ENCODE measurements at places on chromosomes 3 and 15.

GRCh38 chr3:52005571-52005986, 9.9 kb upstream of the RPL29 start:
- peak; percentile 77 for DNase-seq

DNA sequence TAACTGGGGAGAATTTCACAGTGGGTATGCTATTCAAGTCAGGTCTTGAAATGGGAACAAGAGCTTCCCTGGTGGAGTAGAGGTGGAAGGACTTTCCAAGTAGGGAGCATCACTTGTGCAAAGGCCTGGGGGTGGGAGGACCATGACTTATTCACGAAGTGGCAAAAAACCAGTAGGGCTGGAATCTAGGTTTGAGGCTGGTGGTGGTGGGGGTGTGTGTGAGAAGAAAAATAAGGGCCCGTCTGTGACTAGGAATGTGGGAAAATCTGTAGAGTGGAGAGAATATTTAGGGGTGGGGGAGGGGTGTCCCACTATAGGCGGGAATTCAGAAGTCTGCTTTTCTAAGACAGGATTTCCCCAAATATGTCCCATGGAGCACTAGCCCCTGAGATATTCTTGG, 271.9 kb upstream of the TBL1XR1 start:
- no peak for DNase-seq

DNA sequence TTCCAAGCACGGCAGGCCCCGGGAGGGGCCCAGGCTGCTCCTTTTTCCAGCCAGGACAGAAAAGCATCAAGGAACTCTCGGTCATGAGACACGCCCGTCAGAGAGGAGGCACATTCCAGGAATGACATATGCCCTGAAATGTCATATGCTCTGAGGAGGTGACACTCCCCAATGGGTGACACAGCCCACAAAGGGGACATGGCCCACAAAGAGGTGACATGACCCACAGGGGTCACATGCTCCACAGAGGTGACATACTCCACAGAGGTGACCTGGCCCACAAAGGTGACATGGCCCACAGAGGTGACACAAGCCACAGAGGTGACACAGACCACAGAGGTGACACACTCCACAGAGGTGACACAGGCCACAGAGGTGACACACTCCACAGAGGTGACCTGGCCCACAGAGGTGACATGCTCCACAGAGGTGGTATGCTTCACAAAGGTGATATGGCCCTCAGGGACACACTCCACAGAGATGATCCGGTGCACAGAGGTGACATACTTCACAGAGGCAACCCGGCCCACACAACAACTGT, 79.2 kb downstream of the ABHD5 start:
- DNase-seq = peak; percentile 67

- DNase-seq = no peak
These were observed 822 bp downstream of the ST8SIA2 start for GRCh38 chr15:92394309-92395097.

- no peak for DNase-seq
These were observed 21.8 kb downstream of the WDR53 start for GRCh38 chr3:196546537-196546936.

DNA sequence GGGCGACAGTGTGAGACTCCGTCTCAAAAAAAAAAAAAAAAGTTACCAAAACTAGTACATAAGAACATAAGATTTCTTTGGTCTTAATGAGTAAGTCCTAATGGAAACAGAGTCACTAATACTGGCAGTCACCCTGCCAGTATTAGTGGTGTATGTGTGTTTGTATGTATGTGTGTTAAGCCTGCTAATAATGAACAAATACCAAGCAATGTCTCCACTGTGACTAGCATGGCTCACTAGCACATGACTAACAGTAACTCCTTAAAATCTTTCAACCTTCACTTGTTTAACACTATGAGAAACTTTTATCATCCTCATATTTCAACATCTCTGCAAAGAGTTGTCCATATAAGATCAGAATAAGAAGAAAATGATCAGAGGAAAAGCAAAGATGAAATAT, 231.0 kb upstream of the ATP11B start:
- no peak for DNase-seq

DNA sequence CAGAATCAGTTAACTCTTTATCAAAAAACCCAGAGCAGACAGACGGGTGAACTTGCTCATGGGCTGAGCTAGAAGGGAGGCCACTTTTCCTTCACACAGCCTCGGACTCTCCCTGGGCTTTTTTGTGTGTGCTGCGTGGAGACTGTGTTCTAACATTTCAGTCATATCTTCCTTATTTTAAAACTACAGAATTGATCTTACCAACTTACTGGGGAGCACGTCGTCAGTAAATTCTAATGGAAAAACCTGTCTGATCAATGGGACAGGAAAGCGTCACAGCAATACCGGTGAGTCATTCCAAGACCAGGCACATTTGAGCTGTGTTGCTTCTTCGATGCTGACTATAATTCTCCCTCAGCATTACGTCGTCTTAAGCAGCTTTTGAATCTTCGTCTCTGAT, 145.1 kb downstream of the LPP start:
- no peak for DNase-seq

DNA sequence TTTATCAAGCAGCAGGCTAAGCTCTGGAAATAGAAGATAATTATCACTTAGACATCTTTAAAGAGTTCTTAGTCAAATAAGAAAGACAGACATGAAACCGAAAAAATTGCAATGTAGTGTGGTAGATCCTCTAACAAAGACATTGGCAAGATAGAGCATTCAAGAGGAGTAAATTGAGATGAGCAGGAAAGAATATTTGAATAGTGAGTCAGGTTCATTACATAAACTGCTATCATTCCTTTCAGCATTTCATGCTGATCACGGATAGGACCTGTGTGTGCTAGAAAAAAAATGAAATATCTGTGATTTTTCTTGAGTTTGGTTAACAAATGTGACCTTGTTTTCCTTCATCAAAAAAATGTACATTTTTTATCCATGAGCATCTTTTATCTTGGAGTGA, 460.9 kb downstream of the OTOL1 start:
- no peak for DNase-seq

DNA sequence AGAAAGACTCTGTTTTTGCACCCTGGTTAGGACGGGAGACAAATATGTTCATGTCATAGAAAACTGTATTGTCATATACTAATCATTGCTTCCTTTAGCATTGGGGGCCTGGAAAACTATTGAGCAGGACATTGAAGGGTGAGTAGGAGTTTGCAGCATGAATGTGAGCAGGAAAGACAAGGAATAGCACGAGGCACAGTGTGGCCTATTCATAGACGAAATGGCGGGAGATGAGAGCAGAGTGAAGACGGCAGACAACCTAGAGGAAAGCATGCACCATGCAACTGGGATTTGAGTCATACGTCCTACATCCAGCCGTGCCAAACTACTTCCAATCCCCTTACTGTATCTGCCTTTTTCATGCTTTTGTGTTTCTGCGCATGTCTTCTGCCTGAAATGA, 508.1 kb downstream of the NTRK3 start:
- DNase-seq = no peak

DNA sequence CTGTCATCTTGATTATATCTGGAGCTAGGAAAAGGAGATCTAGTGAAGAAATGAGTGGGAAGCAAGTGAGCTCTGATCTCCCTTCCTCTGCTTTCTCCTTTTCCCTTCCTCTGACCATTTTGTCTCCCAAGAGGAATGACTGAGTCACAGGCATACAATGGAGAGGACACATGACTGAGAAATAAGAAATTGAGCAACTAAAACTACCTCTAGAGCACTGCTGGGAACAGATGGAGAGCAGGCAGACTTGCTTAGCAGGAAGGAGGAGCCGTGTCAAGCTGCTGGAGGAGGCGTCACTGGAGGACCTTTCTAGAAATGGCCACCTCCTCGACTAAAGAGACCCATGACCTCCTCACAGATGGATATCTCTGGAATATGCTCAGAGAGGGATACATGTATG, 66.9 kb upstream of the MYO5C start:
- DNase-seq = no peak

DNA sequence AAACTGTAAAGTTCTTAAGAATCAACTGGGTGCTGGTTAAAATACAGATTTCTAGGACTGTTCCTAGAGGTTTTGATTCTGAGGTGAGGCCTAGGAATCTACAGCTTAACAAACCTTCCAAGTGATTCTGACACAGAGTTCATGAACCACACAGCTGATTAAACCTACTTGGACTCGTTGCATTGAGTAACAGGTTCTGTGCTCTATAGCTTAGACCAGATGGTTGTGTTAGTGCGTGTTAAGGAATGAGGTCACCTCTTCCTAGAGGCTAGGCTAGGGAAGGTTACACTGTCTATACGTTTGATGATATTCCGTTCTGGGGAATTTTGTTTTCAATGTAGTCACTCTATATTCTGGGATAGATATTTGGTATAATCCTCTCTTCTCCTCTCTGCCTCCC, 21.9 kb downstream of the EID1 start:
- DNase-seq = no peak

- DNase-seq = no peak
These were observed 24.5 kb downstream of the MEGF11 start for GRCh38 chr15:66228807-66229735.

DNA sequence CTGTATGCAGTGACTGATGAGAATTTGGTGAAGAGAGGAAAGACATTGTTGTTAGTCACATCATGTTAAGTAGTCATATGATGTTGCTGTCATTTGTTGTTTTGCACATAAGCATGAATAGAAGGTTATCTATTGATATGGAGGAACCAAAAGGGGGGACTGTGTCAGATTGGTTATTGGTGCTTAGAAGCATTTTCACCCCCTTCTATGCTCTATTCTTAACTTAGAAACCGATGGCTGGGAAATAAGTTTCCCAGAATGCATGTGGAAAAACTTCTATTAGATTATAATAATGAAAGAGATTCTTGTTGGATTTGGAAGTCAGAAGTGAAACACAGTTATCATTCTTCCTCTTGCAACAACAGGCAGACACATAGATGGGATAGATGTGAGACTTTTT, 33.2 kb upstream of the CADM2 start:
- no peak for DNase-seq

- no peak for DNase-seq
These were observed 2.7 kb downstream of the FBXO40 start for GRCh38 chr3:121595765-121596406.

DNA sequence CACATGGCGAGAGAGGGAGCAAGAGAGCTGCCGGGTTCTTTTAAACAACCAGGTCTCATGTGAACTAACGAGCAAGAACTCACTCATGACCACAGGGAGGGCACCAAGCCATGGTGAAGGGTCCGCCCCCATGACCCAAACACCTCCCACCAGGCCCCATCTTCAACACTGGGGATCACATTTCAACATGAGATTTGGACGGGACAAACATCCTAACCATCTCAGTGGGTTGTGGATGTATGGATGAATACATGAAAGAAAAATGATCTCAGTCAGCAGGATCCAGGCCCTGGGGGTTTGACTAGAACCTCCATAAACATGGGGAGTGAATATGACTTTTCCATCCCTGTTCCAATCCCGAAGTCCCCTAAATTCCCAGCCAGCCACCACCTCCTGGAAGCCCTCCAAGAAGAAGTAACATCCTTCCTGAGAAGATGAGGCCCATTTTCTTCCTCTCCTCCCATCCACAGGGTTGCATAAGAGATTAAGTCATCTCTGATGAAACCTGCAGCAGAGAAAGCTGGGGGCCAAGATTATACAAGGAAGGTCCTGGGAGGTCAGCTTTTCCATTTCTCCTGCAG, 9.5 kb downstream of the CAV3 start:
- no peak for DNase-seq

- no peak for DNase-seq
These were observed 93.8 kb upstream of the RASGRP1 start for GRCh38 chr15:38658431-38658830.

- DNase-seq = peak; percentile 59
These were observed 35.4 kb upstream of the CORO2B start for GRCh38 chr15:68543165-68544008.

- no peak for DNase-seq
These were observed 381.2 kb downstream of the RSL24D1 start for GRCh38 chr15:54815556-54815955.

DNA sequence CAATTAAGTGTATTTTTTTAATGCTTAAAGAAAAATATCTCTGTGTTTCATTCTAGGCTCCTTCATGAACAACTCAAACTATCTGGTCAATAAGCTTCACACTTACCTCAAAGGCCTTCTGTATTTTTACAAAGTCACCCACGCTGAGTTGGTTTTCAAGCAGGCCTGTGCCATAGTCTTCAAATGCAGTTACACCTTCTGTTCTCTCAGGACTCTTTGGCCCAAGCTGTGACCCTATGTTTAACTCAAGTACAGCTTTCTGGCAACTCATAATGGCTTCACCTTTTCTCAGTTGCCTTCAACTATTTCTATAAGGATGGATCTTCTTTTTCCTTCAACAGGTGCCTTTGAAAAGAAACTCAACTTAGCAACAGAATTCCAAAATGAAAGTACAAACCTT, 587 bp downstream of the WDR49 start:
- no peak for DNase-seq

DNA sequence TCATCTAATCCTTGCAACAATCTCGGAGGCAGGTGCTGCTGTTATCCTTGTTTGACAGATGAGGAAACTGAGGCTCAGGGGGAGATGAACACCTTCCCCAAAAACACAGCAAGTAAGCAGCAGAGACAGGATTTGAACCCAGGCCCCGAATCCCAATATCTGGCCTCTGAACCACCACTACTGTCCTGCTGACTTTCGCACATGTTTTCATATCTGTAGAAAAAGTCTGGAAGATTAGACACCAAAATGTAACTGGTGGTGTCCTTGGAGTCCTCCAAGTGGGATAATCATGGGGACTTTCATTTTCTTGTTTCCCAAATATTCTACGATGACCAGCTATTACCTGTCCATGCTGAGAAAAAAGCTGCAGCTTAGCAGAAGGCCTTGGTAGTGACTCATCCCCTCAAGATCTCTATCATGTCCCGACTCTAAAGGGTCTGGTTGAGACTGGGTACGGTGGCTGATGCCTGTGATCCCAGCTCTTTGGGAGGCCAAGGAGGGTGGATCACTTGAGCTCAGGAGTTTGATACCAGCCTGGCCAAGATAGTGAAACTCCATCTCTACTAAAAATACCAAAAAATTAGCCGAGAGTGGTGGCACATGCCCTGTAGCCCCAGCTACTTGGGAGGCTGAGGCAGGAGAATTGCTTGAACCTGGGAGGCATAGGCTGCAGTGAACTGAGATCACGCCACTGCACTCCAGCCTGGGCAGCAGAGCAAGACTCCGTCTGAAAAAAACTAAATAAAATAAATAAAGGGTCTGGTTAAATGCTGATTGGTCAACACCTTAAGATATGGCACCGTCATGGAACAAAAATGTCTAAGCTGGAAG, 8.6 kb downstream of the IRAK2 start:
- DNase-seq = no peak

GRCh38 chr3:134527037-134527436, 41.2 kb downstream of the CEP63 start:
- no peak for DNase-seq

- no peak for DNase-seq
These were observed 177.2 kb downstream of the TP63 start for GRCh38 chr3:189808246-189809007.

- DNase-seq = no peak
These were observed 1.1 kb upstream of the NPHP3 start for GRCh38 chr3:132723024-132723950.

GRCh38 chr15:39931615-39932014, 2.3 kb upstream of the EIF2AK4 start:
- DNase-seq = no peak

GRCh38 chr15:66832664-66833063, 130.6 kb downstream of the SMAD6 start:
- DNase-seq = no peak

Measured in right cardiac atrium (tissue), 5 donors.